ENCODE measurements at places on chromosomes 4 and X. TPM values are rescaled to one million over a fixed set of nuclear protein-coding genes. Genes with fewer than 3 reads are reported as not detected.

The ZRSR2 gene
- 7.1 TPM for total RNA-seq

- DNase-seq = no peak
- H3K27me3 ChIP-seq = no peaks in the 10 kb centered on the region
- no peak overlapping the region for H3K4me3 ChIP-seq
- peaks cover 9% of the 10 kb centered on the region for H3K4me1 ChIP-seq
- no peak overlapping the region for H3K27ac ChIP-seq
- H3K36me3 ChIP-seq = no peaks in the 10 kb centered on the region
Measured at GRCh38 chr4:123618606-123619005, 222.0 kb downstream of the SPRY1 start.

The AFP gene
- not detected for total RNA-seq

GRCh38 chr4:72899214-72899613 lies 170.3 kb downstream of the COX18 start:
- H3K36me3 ChIP-seq = no peaks in the 10 kb centered on the region
- H3K4me1 ChIP-seq = peaks cover 8% of the 10 kb centered on the region
- H3K27me3 ChIP-seq = no peaks in the 10 kb centered on the region
- H3K4me3 ChIP-seq = no peak overlapping the region

DNA sequence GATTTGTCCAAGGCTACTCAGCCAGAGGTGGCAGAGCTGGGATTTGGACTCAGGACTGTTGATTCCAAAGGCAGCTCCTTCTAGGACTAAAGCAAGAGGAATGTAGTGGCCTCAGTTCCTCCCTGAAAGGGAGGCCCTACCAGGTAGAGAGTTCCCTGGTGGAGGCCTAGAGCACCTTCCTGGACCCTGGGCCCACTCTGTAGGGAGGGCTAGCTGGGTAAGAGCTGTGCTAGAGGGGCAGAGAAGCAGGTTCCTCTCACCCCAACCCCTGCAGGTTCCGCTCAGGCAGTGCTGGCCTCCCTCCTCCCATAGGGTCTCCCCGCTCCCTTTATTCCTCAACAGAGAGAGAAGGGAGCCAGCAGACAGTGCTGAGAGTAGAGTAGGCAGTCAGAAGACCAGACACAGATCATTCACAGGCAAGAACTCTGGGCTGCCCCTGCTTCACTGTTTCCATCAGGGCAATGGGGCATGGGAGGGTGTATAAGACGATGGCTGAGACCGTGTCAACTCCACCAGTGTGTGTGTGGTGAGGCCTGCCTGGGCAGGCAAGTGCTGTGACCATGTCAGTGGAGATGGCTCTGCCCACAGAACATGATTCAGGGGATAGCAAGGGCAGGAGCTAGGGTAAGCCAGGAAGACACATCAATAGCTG lies 12.4 kb upstream of the PJA1 start:
- H3K27me3 ChIP-seq = no peaks in the 10 kb centered on the region
- H3K36me3 ChIP-seq = no peaks in the 10 kb centered on the region
- no peak for DNase-seq
- no peak overlapping the region for H3K4me3 ChIP-seq
- no peak overlapping the region for H3K27ac ChIP-seq

- H3K27ac ChIP-seq = no peak overlapping the region
- H3K27me3 ChIP-seq = no peaks in the 10 kb centered on the region
- no peaks in the 10 kb centered on the region for H3K4me1 ChIP-seq
Measured at GRCh38 chr4:89665662-89666061, 171.3 kb downstream of the SNCA start.

DNA sequence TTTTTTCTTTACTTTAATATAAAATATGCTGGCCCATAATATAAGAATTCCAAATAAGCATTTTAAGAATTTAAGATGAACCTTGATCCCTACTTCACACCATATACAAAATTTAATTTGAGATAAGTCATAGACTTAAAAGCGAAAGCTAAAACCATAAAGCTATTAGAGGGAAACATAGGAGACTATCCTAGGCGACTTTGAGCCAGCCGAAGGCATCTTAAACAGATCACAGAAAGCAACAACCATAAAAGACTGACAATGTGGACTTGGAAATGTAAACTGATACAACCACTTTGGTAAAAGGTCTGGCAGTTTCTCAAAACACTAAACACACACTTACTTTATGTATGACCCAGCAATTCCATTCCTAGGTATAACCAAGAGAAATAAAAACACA lies 125.0 kb downstream of the EFHC2 start:
- no peak for DNase-seq
- no peak overlapping the region for H3K4me3 ChIP-seq
- H3K36me3 ChIP-seq = no peaks in the 10 kb centered on the region
- peaks cover 2% of the 10 kb centered on the region for H3K4me1 ChIP-seq
- H3K27ac ChIP-seq = no peak overlapping the region

- DNase-seq = no peak
- H3K27ac ChIP-seq = no peak overlapping the region
- H3K27me3 ChIP-seq = no peaks in the 10 kb centered on the region
Measured at GRCh38 chr4:144716778-144717177, 70.8 kb downstream of the HHIP start.

The DMRTC1 gene
- total RNA-seq = not detected

- no peak overlapping the region for H3K4me3 ChIP-seq
- DNase-seq = no peak
- no peaks in the 10 kb centered on the region for H3K36me3 ChIP-seq
- H3K27me3 ChIP-seq = no peaks in the 10 kb centered on the region
Measured at GRCh38 chr4:101274888-101275752, 72.2 kb downstream of the PPP3CA start.

GRCh38 chr4:157821814-157822213 lies 351.0 kb downstream of the GASK1B start:
- DNase-seq = no peak
- no peak overlapping the region for H3K27ac ChIP-seq
- H3K27me3 ChIP-seq = no peaks in the 10 kb centered on the region
- no peaks in the 10 kb centered on the region for H3K4me1 ChIP-seq
- no peaks in the 10 kb centered on the region for H3K36me3 ChIP-seq

The TBC1D8B gene
- 7.3 TPM for total RNA-seq

The SPANXA2 gene
- total RNA-seq = not detected

DNA sequence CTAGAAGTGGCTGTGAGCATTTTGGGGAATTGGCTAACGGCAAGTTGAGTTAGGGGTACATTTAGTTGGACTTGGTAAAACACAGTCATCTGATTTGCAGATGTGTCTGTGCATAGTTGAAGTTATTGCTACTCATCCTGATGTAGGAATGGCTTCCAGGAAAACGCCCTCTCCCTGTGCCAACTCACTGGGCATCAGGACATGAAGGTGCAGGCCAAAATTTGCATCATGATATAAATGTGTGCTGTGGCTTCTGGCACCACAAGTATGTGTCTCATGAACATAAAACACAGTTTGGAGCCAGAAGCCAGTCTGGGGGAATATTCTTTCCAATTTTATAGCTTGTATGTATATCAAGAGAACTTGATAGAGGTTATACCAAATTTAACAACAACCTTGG lies 54.2 kb upstream of the CBR4 start:
- no peak overlapping the region for H3K4me3 ChIP-seq
- no peak for DNase-seq
- H3K4me1 ChIP-seq = peaks cover 60% of the 10 kb centered on the region
- H3K27ac ChIP-seq = no peak overlapping the region
- H3K36me3 ChIP-seq = no peaks in the 10 kb centered on the region

GRCh38 chr4:121655320-121656268 lies 41.2 kb downstream of the ANXA5 start:
- no peak for DNase-seq
- no peaks in the 10 kb centered on the region for H3K36me3 ChIP-seq
- H3K4me3 ChIP-seq = no peak overlapping the region
- no peak overlapping the region for H3K27ac ChIP-seq
- no peaks in the 10 kb centered on the region for H3K27me3 ChIP-seq
- H3K4me1 ChIP-seq = no peaks in the 10 kb centered on the region

- DNase-seq = no peak
- peaks cover 5% of the 10 kb centered on the region for H3K36me3 ChIP-seq
- no peaks in the 10 kb centered on the region for H3K27me3 ChIP-seq
- no peak overlapping the region for H3K27ac ChIP-seq
Measured at GRCh38 chrX:38312436-38312835, 14.9 kb downstream of the RPGR start.

The SLC16A2 gene
- 4.2 TPM for total RNA-seq

DNA sequence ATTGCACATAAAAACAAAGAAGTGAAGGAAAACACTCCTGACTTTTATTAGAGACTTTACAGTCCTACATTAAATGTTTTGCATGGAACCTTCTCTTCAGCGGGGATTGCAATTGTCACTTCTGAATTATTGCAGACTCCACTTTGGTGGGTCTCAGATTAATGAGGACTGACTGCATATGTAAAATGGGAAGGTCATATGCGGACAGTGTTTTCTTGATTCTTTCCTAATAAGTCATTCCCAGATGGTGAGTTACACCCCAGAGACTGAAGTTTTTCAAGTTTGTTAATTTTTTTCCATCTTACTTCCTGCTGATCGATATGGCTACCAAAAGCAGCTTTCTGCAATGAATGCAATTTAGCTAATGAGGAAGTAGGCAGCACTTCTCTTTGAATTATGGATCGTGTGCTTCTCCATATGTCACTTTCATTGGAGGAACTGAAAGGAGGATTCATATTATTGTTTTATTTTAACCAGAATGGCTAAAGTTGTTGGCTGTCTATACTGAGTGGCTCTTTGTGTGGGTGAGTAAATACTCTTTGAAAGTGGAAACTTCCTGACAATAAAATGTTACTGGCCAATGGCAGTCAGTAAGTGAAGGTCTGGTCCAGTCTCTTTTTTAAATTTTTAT lies 119.3 kb upstream of the CLNK start:
- H3K4me1 ChIP-seq = no peaks in the 10 kb centered on the region
- no peak for DNase-seq
- H3K4me3 ChIP-seq = no peak overlapping the region
- no peaks in the 10 kb centered on the region for H3K36me3 ChIP-seq
- H3K27me3 ChIP-seq = no peaks in the 10 kb centered on the region
- no peak overlapping the region for H3K27ac ChIP-seq

GRCh38 chr4:159293811-159294515 lies 191.1 kb downstream of the RAPGEF2 start:
- H3K36me3 ChIP-seq = no peaks in the 10 kb centered on the region
- H3K27ac ChIP-seq = no peak overlapping the region
- H3K4me3 ChIP-seq = no peak overlapping the region
- H3K4me1 ChIP-seq = peaks cover 14% of the 10 kb centered on the region
- no peak for DNase-seq

DNA sequence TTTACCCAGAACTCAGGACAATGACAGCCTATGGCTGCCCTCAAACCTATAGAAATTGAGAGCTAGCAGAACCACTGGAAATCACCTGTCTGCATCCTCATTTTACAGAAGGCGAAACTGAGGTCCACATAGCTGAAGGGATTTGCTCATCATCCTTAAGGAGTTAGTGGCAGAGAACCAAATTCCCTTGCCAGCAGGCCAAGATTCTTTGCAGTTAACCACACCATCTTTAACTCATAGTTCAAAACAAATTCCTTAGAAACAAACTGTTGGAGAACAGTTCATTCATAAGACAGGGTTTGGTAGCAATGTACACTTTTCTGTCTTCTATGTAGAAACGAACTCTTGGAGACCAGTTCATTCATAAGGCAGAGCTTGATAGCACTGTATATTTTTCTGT lies 37.9 kb upstream of the RAP2C start:
- no peaks in the 10 kb centered on the region for H3K27me3 ChIP-seq
- no peak overlapping the region for H3K27ac ChIP-seq
- no peaks in the 10 kb centered on the region for H3K36me3 ChIP-seq

GRCh38 chrX:125378770-125379169 lies 59.1 kb downstream of the TEX13C start:
- no peak for DNase-seq
- no peaks in the 10 kb centered on the region for H3K27me3 ChIP-seq
- H3K4me3 ChIP-seq = no peak overlapping the region
- H3K4me1 ChIP-seq = no peaks in the 10 kb centered on the region

The HTN3 gene
- total RNA-seq = not detected

- DNase-seq = no peak
- H3K4me1 ChIP-seq = peaks cover 45% of the 10 kb centered on the region
- H3K36me3 ChIP-seq = peaks cover 8% of the 10 kb centered on the region
Measured at GRCh38 chr4:184647266-184648053, 1.8 kb downstream of the CASP3 start.

GRCh38 chr4:23986270-23986669 lies 96.4 kb upstream of the PPARGC1A start:
- DNase-seq = no peak
- no peak overlapping the region for H3K4me3 ChIP-seq
- no peak overlapping the region for H3K27ac ChIP-seq
- no peaks in the 10 kb centered on the region for H3K4me1 ChIP-seq

- H3K4me1 ChIP-seq = peaks cover 66% of the 10 kb centered on the region
- DNase-seq = no peak
- H3K27me3 ChIP-seq = no peaks in the 10 kb centered on the region
- H3K27ac ChIP-seq = no peak overlapping the region
- no peak overlapping the region for H3K4me3 ChIP-seq
- H3K36me3 ChIP-seq = no peaks in the 10 kb centered on the region
Measured at GRCh38 chr4:143407474-143407873, 70.8 kb downstream of the GAB1 start.
